ENCODE measurements at places on chromosomes 2 and 18.

DNA sequence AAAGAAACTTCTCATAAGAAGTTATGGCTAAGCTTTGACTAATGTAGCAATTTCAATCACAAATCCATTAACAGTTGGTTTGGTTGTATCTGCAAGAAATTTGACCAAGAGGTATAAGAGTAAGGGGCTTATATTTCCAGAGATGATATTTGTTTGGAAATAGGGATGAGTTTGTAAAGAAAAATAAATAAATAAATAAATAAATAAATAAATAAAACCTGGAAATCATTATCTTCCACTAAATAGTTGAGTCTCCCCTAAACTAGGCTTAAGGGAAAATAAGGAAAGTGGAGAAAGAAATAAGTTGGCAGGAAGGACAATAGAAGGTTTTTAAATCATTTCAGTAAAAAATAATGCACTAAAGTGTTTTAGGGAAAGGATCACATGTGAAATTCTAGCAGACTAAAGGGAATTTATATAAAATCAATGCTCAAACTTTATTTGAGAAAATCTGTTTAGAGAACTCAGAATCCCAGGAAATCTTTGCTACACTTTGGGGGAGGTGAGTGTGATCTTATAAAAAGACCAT is 23.5 kb upstream of the SCN7A start:
- no peak for DNase-seq

DNA sequence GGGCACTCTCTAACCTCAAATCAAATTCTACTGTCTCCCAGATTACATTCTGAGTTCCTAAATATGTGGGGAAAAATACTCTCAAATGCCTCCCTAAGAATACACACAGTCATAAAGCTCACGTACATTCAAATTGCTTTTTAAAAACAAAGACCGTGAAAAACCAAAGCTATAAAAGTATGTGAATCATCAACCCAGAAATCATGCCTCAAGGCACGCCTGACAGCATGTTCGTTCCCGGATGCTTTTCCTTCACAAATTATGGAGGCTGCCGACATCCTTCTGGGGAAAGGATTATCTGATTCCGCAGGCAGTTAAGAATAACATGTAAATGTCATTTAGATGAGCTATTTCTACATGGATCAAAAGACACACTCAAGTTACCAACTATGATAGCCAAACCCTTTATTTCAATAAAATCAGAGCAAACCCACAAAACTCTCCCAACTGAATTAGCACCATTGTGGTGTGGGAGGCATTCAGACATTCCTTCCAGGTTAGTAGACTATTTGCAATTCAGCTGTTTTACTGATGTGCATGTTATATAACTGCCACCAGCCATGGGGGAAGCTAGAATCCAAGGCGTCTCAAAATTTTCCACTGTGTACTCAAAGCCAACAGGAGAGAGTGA is 398.2 kb upstream of the TRIB2 start:
- no peak for DNase-seq

GRCh38 chr2:201769666-201770373 is 10.9 kb downstream of the ALS2 start:
- no peak for DNase-seq

DNA sequence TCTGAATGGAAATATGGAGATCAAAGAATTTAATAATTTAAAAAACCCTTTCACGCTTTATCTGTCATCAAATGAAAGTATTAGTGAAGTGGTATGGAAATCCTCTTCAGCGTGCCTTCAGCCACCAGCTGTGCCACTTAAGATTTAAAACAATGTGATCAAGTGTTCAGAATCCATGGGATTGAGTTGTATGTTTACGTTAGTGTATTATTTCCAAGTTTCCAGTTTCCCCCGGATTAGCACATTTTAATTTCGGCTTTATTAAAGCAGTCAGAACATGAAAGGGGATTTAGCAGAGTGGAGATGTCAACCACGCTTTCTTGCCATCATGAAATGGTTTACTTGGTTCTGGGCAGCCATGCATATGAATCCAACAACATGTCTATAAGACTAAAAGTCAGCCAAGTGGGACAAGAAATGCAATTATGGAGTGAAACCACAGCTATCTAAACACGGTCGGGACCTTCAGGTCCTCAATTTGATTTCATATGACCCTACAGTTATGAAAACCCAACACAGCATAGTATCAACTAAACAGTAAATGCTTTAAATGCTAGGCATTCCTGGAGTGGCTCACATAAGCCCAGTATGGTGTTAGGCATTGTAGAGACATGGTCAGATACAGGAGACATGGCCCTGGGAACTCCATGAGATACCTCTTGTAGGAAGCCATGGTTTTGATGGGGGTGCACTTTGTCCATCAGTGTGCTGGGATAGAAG is 224.9 kb upstream of the EPAS1 start:
- DNase-seq, result no peak

DNA sequence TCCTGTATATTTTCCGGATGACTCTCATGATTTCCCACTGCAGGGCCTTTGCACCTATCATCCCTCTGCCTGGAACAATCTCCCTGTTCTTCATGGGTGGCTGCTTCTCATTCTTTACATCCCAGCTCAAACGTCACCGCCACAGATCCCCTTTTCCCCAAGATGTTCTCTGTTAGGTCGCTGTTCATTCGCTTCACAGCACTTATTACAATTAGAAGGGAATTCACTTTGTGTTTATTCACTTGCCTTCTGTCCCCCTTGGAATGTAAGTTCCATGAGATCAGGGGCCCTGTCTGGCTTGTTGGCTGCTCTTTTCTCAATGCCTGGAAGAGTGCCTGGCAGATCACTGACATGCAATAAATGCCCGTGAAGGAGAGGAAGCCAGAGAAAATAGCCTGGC is 106.7 kb downstream of the FOXI3 start:
- DNase-seq, result no peak
